M059J (cell line): ENCODE measurements at places on chromosomes 2 and 18.

DNA sequence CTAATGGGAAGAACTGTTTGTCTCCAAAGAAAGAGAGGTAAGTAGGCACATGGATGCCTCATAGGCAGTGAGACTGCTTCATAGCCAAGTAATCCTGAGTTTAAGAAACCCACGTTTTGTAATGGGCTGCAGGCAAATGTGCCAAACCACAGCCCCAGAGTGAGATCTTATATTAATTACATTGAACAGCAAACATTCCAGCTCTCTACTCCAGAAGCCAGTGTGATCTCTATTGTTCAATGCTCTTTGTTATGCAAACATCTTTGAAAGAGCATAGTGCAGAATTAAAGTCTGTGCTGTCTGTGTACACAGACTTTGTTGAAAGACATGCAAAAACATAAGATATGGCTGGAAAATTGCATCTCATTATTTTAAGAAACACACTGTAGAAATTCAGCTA lies 720.8 kb upstream of the REG3G start:
- DNase-seq, result no peak

- no peak for DNase-seq
These were observed 163.8 kb upstream of the MYCN start for GRCh38 chr2:15776629-15776919.

- no peak for DNase-seq
These were observed 39.5 kb upstream of the NOTO start for GRCh38 chr2:73162856-73163391.

- no peak for DNase-seq
These were observed 250.7 kb upstream of the SMAD7 start for GRCh38 chr18:49201464-49201863.

DNA sequence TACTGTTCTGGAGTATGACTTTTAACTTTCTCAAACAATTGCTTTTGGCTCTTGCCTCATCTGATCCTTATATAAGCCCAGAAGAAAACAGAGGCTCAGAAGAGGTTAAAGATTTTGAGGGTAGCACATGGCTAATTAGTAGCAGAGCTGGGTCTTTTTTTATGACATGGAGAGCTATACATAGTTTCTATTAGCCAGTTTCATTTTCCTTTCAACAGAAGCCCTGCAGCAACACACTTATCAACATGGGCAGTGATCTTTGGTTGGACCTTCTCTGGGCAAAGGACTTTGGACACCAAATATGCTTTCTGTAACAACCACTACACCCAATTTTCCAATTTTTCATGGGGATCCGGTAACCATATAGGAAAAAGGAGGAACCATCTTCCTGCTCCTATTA lies 64.9 kb downstream of the NCKAP5 start:
- DNase-seq, result no peak

- no peak for DNase-seq
These were observed 56.9 kb downstream of the WDR75 start for GRCh38 chr2:189498205-189498604.

DNA sequence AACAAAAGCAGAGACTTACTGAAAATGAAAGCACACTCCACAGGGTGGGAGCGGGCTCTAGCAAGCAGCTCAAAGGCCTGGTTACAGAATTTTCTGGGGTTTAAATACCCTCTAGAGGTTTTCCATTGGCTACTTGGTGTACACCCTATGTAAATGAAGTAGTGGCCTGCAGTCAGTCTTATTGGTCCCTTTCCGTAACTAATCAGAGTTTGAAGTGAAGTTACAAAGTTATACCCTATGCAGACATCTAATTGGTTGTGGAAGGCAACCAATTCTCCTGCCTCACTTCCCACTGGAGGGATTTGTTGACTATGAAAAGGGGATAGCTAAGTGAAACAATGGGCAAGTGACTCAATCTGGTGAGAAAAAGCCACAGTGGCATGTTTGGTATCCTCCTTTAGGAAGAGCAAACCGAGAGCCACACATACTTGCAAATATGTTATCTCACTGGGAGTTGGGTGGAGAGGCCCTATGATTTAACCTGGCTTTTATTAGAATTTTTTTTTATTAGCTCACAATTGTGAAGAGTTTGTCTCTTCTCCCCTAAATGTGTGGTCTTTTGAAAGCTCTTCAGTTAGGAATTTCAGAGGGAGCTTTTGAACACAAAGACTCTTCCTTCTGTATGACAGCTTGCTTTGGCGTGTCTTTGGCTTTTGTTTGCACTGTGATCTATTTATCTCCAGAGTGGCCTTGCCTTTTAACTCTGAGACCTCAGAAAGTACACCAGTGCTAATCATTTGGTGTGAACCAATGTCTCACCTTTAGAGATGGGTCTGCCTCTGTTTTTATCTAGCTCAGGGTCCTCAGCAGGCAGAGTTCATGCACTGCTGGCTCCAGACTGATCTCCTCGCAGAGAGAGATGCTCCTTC lies 69.6 kb downstream of the MAP4K4 start:
- DNase-seq, result peak; percentile 98

- DNase-seq, result no peak
These were observed 190.5 kb upstream of the SESTD1 start for GRCh38 chr2:179455172-179455524.

DNA sequence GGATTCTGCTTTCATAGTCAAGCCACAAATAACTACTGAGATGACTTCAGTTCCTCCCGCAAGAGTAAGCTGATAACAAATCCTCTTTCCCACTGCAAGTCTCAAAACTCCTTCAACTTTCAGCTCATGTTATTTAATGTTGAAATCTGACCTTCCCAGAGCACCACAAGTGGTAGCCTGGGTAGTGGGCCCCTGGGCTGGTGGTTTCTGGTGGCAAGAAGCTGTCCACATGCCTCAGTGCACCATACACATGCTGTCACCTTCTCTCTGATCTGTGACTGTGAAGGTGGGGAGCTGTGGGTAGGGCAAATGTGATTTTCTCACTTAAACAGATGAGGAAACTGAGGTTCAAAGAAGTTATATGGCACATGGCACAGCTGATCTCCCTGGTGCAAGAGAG lies 246.1 kb upstream of the EPAS1 start:
- DNase-seq, result no peak

DNA sequence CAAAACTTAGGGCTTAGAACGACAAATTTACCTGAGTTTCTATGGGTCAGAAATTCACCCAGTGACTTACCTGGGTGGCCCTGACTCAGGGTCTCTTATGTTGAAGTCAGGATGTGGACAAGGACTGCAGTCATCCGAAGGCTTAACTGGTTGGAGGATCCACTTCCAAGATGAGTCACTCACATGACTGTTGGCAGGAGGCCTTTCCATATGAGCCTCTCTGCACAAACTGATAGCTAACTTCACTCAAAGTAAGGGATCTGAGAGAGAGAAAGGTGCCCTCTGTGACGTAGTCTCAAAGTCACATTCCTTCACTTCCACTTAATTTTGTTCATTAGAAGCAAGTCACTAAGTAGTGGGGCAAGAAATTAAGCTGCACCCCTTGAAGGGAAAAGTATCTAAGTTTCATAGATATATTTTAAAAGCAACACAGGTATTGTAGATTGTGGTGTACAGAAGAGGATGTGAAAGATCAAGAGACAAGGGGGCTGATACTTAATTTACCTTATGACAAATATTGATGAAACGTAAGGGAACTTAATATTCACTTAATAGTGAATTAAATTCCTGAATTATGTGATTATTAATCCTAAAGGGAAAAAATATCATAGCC lies 48.4 kb downstream of the TANK start:
- peak; percentile 81 for DNase-seq

DNA sequence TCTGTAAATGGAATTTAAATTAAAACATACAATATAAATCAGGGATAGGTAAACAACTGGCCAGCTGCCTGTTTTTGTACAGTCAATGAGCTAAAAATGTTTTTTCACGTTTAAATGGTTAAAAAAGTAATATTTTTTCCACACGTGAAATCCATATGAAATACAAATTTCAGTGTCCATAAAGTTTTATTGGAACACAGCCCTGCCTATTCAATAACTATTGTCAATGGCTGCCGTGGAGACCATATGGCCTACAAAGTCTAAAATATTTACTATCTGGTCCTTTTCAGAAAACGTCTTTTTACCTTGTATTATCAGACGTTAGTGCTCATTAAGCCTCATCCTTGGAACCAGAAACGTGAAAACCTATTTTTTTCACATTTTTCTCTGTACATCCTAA lies 1.3 kb downstream of the TMEM17 start:
- DNase-seq, result no peak

- DNase-seq, result no peak
These were observed 8.0 kb upstream of the MBP start for GRCh38 chr18:77140439-77141109.

DNA sequence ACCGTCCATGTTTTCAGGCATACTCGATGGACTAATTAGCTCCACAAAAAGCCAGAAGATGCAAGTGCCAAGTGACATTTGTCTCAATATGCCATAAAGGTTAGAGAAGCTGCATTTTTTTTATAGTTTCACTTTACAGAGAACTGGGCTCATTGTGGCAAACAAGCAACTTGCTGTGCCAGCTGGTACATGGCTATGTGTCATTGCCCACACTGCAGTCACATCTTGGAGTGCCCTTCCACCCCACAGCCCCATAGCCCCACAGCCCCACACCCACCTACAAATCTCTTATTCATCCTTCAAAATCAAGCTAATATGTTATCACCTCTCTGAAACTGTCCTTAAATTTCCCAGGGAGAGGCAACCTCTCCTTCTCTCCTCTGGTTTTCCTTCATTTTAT lies 451.9 kb downstream of the ARHGAP15 start:
- DNase-seq, result no peak

- DNase-seq, result no peak
These were observed 101.2 kb downstream of the APOB start for GRCh38 chr2:20942646-20943125.

- DNase-seq, result no peak
These were observed 103.1 kb upstream of the THOC1 start for GRCh38 chr18:370751-371608.

DNA sequence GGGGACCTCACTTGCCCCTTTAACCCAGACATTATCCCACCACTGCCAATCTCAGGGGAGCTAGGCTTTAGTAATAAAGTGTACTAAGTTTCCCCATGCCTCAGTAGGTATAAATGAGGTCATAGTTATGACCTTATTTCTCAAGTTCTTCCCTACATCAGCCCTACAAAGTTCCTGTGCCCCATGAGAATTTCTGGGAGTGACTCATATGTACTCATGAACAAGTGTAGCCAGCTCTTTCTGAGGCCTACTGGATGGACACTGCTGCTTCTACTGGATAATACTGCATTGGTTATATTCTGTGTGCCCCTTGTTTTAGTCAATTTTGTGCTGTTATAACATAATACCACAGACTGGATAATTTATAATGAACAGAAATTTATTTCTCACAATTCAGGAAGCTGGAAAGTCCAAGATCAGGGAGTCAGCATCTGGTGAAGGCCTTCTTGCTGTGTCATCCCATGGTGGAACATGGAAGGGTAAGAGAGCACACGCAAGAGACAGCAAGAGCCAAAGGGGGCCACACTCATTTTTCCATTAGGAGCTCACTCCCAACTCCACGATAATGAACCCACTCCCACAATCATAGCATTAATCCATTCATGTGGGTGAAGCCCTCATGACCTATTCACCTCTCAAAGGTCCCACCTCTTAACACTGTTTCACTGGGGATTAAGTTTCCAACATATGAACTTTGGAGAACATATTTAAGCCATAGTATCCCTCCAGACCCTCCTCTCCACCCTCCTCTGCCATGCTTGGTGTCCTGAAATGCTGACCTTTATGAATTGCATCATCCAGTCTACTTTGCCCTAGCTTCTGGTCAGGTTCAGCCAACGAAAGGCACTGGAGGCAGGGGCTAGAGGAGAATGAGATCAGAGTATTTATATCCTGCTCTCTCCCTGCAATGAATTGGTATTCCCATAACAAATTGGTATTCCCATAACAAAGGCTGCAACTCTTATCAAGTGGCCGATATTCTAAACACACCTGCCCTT lies 25.4 kb upstream of the ST3GAL5 start:
- DNase-seq, result peak; percentile 59

DNA sequence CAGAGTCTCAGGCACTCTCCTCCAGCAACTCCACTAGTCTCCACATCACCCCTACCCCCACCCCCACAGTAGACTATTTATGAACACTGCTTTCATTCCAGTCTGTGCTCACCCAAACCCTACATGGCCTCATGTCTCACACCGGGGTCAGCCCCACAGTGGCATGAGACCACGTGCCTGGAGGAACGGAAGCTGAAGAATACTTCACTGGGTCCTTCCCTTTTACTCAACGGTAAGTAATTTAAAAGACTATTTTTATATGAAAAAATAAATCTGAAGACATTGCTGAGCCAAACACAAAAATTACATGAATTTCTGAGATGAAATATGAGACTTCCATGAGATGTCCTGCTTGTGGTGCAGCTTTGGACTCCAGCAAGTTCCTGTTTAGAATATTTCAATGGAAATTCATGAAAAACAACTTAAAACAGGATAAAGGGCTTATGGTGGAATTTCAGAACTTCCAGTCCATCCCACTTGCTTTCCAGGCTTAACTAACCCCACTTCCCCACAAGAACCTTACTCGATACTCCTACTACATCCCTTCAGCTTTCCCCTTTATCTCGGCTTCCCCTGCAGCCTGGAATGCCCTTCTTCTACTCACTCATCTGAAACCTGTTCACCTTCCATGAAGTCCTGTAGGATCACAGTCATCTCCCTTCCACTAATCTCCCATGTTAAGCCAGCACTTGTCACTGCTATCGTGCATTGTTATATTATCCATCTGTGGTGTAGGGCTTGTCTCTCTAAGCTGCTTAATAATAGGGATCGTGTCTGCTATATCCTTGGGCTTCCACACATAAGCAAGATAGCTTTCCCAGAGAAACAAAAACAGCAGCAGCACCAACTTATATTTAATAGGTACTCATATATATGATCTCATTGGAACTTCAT lies 47.9 kb downstream of the SLC14A1 start:
- no peak for DNase-seq

DNA sequence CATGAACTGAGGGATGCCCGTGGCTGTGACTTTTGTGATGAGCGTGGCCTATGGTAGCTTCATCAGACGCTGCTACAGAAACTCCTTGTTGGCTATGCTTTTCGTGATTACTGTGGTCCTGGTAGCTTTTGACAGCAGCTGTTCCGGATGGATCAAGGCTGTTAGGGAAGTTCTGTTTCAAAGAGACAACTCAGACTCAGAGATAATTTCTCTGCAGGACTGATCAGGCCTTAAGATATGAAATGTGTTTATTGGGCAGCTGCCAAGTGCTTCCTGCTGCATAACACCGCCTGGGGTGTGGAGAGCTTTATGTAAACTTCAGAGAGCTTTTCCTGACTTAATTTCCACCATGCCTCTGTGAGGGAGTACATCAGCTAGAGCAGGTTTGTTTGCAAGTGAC lies 243.8 kb downstream of the TSN start:
- DNase-seq, result peak; percentile 14

- peak; percentile 17 for DNase-seq
These were observed 72.9 kb upstream of the PARD3B start for GRCh38 chr2:204472375-204472774.

DNA sequence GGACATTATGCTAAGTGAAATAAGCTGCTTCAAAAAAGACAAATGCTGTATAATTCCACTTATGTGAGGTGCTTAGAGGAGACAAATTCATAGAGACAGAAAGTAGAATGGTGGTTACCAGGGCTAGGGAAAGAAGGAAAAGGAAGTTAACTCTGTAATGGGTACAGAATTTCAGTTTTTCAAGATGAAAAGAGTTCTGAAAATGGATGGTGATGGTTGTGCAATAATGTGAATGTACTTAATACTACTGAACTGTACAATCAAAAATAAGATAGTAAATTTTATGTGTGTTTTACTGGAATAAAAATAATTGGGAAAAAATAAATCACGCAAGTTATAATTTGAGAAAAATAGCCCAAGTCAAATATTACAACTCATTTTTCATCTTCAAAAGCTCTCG lies 27.5 kb downstream of the ARHGAP25 start:
- DNase-seq, result no peak
